ENCODE measurements at places on chromosomes 16 and 17.
A peak's percentile ranks its signal among the peaks of the same experiment; 100 is the strongest.

- peak; percentile 51 for DNase-seq
Measured at GRCh38 chr16:80938004-80938878, 68.4 kb downstream of the CMC2 start.

DNA sequence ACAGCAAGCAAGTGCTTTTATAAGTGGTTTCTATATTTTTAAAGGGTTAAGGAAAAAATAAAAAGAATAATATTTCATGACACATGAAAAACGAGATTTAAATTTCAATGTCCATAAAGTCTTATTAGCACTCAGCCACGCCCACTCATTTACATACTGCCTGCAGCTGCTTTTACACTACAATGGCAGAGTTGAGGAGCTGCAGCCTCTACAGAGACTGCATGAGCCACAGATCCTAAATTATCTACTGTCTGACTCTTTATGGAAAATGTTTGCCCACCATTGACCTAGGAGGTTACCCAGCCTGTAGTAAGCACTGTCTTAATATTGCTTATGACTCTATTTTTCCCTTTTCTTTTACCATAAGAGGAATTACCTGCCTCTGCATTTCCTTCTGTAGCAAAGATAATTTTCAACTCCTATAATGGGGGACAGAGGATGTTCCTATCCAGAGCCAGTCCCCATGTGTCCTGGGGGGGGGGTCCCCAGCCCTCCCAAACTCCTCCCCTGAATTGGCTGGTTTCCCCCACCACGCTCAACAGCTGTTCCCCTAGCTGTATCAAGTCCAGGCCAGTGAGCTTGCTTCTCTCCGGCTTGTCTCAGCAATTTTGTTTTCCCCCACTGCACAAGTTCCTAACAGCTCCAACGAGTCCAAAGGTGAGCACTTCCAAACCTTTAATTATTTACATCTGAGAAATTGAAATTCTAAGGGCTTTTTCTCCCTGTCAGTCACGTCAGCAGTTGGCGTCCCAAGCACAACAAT, 139.4 kb upstream of the ERCC4 start:
- no peak for DNase-seq

DNA sequence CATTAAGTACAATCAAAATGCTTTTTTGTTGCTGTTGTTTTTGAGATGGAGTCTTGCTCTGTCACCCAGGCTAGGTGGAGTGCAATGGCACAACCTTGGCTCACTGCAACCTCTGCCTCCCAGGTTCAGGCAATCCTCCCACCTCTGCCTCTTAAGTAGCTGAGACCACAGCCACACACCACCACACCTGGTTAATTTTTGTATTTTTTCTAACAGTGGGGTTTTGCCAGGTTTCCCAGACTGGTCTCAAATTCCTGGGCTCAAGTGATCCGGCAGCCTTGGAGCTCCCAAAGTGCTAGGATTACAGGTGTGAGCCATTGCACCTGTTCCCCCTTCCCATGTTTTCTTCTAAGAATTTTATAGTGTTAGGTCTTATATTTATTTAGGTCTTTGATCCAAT, 4.9 kb upstream of the ABAT start:
- no peak for DNase-seq

DNA sequence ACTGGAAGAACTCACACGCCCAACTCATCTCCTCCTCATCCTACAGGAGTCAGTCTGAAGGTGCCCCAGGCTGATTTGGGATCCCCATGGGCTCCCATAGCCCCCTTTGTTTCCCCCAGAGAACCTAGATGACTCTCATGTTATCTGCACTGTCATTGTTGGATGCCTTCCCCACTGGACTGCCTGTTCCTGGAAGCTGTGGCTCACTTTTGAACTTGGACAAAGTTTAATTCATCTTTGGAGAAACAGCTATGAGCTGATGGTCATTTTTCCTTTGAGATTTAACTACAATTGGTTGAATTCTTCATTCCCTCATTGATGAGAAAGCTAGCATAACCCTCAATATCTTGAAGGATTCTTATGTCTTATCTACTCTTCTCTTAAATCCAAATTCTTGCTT, 186.6 kb downstream of the SALL1 start:
- DNase-seq: no peak

DNA sequence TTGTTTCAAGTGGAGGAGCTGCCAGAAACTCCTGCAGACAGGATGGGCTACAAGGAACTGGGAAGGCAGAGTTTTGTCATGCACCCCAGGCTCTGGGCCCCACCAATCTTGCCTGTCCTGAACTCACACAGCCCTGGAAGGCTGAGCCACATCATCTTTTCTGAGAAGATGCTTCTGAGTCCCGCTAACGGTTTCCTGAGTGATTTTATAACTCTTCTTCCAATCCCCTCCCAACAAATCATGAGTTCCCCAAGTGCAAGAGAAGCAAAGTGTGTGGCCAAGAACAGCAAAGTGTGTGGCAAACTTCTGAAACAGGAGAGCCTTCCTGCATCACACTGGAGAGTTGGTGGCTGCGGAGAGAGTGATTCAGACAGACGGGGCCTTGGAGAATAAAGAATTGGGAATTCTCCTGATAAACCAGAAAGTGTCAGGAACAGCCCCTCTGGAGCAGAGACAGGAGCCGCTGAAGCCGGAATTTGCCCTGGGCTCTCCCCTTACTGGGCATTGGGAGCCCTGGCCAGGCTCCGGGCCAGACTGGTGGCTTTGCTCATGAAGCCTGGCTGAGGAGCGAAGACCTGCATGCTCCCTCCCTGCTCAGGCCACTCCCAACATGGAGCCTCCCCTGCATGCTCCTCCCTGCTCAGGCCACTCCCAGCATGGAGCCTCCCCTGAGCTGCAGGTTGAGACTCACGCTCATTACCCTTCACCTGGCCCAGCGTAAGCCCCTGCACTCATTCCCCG, 47.2 kb downstream of the PITPNM3 start:
- DNase-seq: no peak

GRCh38 chr16:28003923-28004322, 59.6 kb downstream of the GSG1L start:
- DNase-seq: no peak

GRCh38 chr17:78112518-78113471, 15.8 kb downstream of the TMC6 start:
- DNase-seq: peak; percentile 91

- DNase-seq: no peak
Measured at GRCh38 chr16:11379420-11379819, 34.2 kb downstream of the RMI2 start.

DNA sequence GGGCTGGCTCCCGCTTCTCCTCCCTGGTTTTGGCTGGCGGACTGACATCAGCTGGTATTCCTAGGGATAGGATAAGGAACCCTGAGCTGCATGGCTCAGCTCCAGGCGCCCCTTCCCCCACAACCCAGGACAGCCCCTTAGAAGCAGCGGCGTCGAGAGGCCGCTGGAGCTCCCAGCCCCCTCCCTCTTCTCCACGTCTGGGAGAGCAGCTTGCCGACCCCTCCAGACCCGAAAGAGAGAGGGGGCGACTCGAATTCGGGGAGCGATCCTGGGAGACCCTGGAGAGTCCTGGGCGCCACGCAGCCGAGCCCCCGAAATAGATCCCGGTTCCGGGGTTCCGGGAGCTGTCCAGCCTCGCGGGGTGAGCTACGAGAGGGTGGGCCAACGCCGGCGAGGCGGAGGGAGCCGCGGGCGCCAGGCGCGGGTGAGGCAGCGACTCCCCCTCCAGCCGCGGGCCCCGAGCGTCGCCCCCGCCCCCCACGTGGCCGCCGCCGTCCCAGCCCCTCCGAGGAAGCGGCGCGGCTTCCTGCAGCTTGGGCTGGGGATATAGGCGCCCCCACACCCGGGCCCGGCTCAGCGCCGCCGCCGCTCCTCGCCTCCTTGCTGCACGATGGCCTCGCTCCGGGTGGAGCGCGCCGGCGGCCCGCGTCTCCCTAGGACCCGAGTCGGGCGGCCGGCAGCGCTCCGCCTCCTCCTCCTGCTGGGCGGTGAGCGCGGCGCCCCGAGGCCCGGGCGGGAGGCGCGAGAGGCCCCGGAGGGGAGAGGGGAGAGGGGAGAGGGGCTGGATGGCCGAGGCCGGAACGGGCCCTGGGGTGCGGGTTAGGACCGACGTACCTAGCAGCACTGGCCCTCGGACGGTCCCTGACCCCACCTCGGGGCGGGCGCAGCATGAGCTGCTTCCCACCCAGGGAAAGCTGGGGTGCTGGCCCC, at the start of gene RAMP2:
Gene RAMP2, plus strand, starts transcription at position 576 of the 930 bp plus-strand sequence. Its CDS starts 35 bp downstream, at position 611.
- DNase-seq: no peak

Measured in HAP-1 (cell line).